Lower leg skin (tissue), 4 donors: ENCODE measurements at places on chromosomes 16 and 17.

GRCh38 chr17:59093702-59094231 lies 12.9 kb downstream of the TRIM37 start:
- no peak for DNase-seq

- no peak for DNase-seq
Measured at GRCh38 chr16:76931186-76931585, 259.8 kb upstream of the MON1B start.

DNA sequence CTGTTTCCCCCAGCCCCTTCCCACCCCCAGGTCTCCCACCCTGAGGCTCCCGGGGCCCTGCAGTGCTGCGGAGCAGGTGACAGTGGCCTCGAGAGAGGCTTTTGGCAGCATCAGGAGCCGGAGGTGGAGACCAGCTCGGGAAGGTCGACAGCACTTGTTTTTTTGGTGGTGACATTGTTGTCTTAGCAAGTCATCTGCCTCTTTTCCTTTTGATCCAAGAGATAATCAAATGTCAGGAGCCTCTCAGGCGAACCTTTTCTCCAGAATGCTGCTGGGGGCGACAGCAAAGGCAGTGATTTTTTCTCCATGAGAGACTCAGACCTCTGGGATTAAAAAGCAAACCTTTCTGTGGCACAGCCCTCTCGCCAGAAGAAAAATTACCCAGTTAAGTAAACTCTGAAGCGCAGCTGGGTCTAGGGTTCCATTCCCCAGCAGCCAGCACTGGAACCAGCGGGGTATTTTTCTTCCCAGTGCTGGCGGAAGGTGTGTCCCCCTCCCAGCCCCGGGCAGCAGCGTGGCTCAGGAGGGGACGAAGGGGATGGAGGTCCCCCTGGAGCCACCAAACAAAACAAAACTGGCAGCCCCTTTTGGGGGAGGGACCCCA lies 37.2 kb downstream of the GRIN2C start:
- DNase-seq, result no peak

GRCh38 chr16:969508-970385 lies 1.0 kb downstream of the LMF1 start:
- no peak for DNase-seq

DNA sequence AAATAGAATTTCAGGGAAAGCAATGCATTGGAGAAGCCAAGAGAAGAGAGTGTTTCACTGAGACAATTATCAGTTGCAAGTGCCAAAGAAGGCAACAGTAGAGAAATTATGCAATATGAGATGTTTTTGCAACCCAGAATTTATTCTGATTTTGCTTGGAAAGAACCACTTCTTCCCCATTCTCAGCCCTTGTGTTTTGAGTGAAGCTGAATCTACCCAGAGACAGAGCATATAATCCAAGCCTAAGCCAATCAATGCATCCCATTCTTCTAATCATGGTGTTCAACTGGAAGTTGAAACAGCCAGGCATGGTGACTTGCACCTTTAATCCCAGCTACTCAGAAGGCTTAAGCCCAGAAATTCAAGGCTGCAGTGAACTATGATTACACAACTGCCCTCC lies 6.9 kb upstream of the SCNN1G start:
- DNase-seq, result no peak

GRCh38 chr17:10614536-10615155 lies 42.5 kb downstream of the MYH3 start:
- no peak for DNase-seq

DNA sequence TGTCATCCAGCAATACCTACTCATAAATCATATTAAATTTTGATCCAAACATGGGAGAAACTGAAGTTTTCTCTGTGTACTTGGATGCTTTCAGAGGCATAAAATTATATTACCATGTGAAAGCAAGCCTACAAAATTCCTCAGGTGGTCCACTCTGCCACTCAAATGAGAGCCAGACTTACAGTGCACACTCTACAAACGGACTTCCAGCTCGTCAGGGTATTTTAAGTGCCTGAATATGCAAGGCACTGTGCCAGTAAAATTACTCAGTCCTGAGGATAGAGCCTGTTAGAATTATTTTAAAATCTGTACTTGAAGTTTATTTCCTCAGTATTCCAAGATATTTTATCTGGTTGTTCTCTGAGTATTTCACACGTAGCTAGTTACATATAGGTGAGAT lies 54.5 kb downstream of the TENT4B start:
- DNase-seq, result no peak

- no peak for DNase-seq
Measured at GRCh38 chr16:8751481-8752311, 45.7 kb downstream of the TMEM186 start.

DNA sequence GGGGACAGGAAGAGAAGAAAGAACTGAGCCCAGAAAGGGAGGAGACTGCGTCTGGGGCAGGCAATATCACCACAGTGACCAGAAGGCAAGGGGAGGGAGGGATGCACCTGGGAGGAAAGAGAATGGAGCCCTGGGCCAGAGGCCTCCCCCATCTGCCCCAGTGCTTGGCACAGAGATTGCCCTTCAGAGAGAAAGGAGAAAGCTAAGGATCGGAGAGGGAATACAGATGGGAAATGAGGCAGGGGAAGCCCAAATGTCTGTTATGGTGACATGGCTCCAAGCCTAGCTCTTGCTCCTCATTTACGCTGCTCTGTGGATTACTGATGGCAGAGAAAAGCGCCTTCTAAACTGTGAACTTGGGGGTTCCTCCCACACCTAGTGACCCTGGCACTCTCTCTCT lies 47.2 kb downstream of the PIPOX start:
- no peak for DNase-seq

GRCh38 chr16:24580665-24581064 lies 41.3 kb downstream of the RBBP6 start:
- no peak for DNase-seq

DNA sequence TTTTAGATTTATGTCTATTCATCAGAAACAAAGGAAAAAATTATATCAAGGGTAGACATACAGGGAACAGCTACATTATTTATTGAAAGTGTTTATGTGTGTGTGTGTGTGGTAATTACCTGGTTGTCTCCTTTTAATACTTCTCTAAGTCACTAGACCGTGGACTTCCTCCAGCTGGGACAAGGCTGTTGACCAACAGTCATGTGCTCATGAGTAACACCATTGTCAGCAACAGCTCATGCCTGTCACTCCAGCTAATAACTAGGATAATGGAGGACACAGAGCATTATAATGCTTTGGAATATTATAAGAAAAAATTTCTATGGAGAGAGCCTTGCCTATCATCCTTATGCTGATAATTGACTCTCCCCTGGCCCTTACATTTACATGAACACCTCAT lies 125.3 kb upstream of the SALL1 start:
- no peak for DNase-seq

GRCh38 chr16:12546918-12547607 lies 256.6 kb downstream of the CPPED1 start:
- no peak for DNase-seq

GRCh38 chr17:68658999-68659780 lies 58.0 kb upstream of the FAM20A start:
- DNase-seq, result no peak

GRCh38 chr17:42653179-42654124 lies 5.6 kb upstream of the TUBG2 start:
- DNase-seq, result peak; percentile 49

DNA sequence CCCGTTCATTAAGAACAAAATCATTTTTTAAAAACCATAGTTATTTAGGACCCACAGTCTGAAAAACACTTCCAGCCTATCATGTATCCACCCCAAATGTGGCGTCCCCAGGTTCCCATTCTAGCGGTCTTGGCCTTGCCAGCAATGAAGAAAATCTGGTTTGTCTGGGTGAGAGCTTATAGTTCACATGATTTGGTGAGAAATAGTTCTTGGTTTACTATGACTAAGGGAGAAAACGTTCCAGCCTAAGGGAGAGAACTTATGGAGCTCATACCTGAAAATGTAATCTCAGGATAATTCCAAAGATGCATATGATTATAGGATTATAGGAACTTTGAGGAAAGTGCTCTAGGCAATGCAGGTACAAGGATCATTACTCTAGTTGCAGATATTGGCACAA lies 4.8 kb downstream of the MARVELD3 start:
- DNase-seq, result no peak

- peak; percentile 84 for DNase-seq
Measured at GRCh38 chr17:77909236-77909635, 49.3 kb upstream of the TNRC6C start.

DNA sequence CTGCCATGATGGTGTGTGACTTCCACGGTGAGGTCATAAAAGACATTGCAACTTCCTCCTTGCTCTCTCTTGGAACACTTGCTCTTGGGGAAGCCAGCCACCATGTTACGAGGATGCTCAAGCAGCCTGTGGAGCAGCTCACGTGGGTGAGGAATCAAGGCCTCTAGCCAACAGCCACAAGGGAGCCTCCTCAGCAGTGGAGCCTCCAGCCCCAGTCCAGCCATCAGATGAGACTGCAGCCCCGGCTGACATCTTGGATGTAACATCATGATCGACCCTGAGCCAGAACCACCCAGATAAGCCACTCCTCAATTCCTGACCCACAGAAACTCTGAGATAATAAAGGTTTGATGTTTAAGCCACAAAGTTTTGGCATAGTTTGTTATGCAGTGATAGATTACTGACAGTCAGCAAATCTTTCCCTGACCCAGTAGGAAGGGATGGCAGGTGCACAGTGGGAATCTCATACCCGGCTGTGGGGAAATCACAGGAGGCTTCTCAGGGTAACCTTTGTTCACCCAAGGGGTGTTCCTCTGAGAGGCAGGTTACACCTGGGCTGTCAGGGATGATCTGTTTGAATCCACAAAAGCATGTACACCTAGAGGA lies 23.3 kb upstream of the GINS2 start:
- DNase-seq, result no peak

DNA sequence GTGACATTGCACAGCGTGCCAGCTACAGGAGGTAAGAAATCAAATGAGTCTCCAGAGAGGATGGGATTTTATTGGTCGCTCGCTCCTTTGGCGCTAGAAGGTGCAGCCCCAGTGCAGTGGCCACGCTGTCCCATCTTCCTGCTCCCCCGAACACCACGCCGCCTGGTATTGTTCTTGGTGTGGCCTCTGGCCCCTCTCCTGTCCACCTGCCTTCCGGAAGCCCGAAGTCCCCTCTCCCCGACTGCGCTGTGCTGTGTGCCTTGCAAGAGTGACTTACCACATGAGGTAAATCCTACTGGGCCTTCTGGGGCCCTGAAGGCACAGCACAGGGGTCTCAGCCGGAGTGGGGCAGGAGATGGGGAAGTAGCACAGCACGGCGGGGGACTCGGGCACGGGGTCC lies 58.2 kb downstream of the MARCHF10 start:
- no peak for DNase-seq

DNA sequence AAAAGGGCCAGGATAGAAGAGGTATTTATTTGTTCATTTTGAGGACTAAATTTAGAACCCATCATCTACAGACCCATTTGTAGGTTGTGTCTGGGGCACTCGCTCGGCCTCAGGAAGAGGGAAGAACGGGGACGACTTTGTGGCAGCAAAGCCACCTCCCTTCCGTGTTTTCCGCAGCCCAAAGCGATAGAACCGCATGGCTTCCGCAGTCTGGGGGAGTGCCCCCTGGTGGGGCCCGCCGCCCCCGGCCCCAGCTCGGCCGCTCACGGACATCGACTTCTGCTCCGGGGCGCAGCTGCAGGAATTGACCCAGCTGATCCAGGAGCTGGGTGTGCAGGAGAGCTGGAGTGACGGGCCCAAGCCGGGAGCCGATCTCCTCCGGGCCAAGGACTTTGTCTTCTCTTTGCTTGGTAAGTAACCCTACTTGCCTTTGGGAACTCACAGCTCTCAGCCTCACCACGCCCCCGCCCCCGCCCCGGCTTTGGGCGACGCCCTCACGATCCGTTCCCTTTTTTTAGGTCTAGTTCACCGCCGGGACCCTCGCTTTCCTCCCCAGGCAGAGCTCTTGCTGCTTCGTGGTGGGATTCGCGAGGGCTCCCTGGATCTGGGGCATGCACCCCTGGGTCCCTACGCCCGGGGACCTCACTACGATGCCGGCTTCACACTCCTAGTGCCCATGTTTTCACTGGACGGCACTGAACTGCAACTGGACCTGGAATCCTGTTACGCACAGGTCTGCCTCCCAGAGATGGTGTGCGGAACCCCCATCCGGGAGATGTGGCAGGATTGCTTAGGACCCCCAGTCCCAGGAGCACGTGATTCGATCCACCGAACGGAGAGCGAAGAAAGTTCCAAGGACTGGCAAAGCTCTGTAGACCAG lies 681 bp downstream of the TMEM102 start:
- DNase-seq, result peak; percentile 93

- no peak for DNase-seq
Measured at GRCh38 chr16:75443298-75443697, 10.0 kb upstream of the CFDP1 start.

DNA sequence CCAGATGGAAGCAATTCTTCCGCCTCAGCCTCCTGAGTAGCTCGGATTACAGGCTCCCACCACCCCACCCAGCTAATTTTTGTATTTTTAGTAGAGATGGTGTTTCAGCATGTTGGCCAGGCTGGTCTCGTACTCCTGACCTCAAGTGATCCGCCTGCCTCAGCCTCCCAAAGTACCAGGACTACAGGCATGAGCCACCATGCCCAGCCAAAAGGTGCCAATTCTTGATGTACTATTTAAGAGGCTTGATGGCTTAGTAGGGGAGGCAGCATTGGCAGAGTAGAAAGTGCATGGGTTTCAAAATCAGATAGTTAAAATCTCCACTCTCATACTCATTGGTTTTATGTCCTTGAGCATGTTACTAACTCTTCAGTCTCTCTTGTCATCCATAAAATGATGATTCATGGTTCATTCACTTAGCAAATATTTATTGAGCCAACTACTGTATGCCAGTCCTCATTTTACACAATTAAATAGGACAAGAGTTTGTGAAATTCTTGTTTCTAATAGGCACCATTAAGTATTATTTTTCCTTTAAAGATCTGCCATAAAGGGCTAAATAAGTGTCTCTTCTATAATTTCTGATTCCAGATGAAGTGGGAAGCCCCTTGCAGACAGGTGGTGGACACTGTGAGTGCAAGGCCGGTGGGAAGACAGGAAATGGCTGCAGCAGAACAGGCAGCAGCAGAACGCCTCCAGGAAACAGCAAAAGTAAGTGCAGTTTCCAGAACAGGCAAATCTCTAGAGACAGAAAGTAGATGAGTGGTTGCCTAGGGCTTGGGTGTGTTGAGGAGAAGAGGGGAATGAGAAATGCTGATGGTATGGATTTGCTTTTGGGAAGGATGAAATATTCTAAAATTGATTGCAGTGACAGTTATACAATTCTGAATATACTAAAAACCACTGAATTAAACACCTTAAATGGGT lies 8.2 kb upstream of the RPL27 start:
- no peak for DNase-seq

DNA sequence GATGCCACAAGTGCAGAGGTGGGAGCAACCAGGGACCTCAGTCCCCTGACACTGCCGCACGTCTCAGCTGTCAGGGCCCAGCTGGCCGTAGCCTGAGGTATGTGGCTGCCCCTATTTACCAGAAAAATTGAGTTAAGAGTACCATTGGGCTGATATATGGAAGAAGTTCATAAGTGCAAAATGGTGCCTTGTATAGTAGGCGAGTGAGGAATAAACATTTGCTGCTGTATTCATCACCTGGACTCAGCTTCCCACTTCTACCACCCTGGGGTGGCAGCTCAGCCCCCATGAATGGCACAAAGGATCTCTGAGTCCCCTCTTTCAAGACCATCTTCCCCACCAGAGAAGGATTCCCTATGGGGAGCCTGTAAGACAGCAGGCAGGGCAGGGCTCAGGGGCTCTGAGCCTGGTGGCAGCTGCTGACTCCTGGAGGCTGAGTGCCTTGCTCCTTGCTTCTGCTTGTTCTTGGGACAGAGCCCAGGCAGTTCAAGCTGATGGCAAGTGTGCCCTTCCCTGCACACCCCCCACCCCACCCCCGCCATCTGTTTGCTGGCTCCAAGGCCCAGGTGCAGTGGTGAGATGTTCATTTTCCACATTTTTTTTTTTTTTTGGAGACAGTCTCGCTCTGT lies 29.0 kb downstream of the TRPV2 start:
- DNase-seq, result no peak
